ENCODE measurements at places on chromosomes 12 and 14.

DNA sequence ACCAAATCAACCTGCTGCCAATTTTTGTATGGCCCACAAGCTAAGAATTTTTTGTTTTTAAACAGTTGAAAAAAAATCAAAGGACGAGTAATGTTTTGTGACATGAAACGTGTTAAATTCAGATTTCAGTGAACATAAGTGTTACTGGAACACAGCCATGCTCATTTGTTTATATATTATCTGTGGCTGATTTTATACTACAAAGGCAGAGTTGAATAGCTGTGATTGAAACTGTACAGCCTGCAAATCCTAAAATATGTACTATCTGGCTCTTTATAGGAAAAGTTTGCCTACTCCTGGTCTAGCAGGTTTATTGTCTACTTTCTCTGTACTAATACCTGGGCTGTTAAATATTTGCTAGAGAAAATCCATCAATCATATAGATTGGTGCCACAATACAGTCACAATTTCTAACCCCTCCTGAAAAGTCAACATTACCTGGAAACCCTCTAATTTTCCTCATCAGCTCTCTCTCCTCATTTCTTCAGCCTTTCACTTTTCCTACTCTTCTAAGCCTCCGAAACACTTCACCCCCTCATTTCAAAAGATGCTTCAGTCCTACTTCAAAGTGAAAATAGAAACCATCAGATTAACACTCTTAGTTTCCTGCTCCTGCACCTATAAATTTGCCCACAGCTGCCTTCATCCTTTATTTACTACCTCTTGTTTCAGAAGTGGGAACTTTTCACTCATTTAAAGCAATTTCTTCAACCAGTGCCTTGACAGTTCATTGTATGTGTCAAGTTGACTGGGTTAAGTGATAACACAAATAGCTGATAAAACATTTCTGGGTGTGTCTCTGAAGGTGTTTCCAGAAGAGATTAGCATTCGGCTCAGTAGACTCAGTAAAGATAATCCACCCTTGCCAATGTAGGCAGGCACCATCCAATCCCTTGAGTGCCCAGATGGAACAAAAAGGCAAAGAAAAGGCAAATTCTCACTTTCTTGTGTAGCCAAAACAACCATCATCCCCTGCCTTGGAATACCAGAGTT is 18.0 kb upstream of the C2CD5 start:
- DNase-seq, result no peak

GRCh38 chr14:54781961-54782750 is 120.5 kb downstream of the GCH1 start:
- DNase-seq, result no peak

DNA sequence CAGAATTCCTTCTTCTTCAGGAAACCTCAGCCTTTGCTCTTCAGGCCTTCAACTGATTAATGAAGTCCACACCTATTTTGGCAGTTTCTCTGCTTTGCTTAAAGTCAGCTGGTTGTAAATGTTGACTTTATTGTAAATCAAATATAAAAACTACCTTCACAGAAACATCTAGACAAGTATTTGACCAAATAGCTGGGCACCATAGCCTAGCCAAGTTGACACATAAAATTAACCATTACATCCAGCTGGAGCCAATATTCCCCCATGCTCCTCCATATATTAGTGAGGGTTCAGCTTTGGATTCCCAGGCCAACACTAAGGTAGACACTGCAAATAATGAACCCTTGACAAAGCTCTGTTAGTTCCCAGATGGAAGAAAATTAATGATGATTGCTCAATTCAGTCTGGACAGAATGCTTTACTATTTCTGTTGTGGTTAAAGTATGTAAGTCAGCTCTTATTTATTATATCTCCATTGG is 125.5 kb downstream of the ZFP36L1 start:
- DNase-seq, result peak; percentile 21

DNA sequence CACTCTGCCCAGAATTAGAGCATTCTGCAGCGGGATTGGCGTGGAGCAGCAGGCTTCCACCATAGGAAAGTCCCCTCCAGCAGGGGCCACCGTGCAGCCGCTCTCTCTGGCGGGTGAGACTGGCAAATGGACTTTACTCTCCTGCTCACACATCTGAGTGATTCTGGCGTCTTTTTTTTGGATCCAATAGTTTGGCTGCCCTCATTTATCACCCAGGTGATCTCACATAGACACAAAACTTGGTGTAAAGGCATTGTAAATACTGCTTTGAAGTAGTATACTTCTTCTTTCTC is 130.3 kb downstream of the TGFB3 start:
- DNase-seq, result no peak

DNA sequence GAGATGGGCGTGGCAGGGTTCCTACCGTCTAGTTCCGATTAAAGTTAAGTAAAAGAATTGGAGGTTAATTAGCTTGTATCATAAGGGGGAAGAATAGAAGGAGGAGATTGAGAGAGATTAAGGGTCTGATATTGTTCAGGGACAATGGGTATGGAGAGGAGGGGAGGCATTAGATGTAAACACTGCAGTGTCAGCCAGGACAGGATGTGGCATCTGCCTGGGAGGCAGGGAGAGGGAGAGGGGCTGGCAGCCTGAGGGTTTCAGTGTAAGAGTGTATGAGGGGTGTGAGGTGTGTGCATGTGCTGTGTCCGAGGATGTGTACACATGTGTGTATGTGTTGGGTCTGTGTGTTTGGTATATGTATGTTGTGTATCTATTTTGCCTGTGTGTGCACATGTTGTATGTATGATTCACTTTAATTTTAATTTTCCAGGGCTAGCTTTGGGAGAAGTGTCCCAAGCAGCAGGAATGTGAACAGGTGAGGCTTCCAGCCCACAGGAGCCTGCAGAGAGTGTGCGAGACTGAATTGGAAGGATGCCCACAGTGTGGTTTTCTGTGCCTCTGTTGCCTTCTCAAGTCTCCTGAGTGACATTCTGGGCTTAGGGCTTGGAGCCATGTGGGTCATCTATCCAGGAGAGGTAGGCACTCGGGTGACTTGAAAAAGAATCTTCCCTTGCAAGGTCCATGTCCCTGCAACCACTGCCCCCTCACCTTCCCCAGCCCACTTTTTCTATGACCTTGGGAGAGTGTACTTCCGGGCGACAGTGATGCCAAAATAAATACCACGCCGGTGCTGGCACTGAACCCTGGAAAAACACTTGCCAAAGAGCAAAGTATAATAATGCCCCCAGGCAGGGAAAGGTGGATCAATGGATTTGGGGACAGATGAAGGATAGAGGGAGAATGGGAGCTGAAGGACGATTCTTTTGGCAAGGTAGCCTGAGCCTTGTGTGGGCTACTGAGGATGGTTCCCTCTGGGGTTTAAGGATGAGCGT is 36.8 kb upstream of the DCD start:
- DNase-seq, result no peak

DNA sequence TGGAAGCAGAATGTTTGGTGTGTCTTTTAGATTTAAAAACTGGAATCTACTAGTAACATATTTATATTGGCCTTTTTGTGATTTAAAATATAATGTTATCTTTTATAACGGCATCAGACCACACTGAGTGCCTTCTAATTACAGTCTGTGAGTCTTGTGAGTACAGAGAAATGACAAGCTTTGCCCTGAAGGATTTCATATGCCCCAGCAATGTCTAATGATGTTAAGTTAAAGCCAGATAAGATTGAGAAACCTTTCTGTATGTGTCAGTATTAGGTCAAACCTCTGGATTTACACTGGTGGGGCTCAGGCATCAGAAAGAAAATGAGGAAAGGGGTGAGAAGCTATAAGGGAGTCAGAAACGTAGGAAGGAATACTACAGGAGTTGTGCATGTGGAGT is 25.2 kb downstream of the PLEKHA5 start:
- DNase-seq, result no peak

DNA sequence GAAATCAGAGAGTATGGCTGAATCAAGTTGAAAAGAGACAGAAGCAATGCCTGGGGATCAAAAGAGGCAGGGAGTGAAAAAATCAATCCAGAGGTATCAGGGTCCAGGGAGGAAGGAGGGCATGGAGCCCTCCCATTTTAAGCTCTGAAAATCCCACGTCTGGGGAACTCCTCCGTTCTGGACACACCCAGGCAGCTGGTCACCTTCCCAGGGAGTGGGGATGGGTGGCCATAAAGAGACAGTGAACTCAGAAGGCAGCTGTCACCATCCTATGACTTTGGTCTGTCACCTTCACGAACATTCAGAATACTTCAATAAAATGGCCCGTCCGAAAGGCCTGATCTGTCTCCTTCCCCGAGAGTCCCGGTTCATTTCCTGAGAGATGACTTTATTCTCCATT is 71.6 kb downstream of the MAP1LC3B2 start:
- no peak for DNase-seq

- no peak for DNase-seq
Observed at GRCh38 chr14:80809663-80810062, 131.9 kb downstream of the CEP128 start.

DNA sequence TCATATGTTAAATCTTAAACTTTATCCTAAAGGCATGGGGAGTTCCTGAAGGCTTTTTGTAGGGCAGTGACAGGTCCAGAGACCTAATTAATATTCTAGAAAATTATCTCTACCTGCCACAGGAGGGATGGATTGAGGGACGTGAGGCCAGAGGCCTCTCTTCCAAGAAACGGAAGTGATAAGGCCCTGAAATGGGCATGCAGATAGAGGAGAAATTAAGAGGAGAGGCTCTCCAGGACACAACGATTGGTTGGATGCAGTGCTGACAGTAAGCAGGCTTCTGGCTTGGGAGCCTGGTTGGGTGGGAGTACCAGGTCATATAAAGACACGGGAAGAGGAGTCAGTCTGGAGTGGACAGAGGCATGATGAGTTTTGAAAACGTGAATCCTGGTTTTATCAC is 3.1 kb upstream of the BORCS5 start:
- no peak for DNase-seq

DNA sequence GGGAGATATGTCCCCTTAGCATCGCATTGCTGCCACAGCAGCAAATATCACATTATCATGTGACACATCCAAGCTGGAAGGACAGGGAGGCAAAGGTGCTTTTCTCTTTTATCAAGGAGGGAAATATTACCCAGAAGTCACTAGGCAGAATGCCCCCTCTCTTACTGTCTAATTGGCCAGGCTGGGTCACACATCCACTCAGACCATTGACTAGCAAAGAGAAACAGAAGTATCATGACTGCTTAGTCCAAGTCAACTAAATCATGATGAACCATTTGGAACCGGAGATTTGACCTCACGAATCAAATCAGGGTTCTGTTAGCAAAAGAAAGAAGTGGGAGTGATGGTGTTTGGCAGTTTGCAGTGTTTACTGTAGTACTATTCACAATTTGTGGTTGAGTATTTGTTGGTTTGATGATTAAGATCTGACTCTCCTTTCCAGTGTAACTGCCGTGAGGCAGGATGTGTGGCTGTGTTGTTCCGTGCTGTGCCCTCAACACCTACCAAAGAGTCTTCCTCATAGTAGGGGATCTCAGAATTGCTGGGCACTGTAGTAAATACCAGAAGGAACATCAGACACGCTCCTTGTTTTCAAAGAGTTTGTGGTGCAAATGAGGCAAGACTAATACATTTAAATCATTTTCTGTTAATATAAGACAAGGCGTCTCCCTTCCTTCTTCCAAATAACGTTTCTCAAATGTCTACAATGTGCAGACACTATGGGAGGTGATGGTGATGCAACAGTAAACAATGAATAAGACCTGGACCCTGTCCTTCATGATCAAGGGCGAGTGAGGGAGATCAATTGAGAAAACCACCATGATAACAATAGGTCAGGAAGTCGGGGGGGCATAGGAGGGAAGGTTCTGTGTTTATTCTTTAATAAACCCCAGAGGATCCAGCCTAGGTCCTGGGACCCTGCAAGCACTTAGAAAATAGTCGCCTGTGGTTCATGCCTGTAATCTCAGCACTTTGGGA is 194.4 kb upstream of the CRY1 start:
- no peak for DNase-seq

DNA sequence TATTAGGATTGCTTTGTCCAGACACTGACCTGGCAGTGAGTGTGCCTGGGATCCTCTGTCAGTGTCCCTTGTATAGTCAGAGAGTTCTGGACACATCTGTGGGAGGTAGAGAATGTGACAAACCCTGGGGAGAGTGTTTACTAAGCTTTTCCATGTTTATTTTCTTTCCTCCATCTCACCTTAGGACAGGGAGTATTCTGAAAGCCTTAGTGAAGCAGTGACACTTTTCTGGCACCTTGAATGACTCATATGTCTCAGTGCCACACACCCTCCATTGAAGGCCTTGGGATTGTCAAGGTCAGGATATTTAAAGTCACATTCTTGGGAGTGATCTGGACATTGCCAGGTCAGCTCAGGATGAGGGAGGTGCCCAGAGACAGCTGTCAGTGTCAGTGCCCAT is 34.9 kb upstream of the CTDSP2 start:
- no peak for DNase-seq

DNA sequence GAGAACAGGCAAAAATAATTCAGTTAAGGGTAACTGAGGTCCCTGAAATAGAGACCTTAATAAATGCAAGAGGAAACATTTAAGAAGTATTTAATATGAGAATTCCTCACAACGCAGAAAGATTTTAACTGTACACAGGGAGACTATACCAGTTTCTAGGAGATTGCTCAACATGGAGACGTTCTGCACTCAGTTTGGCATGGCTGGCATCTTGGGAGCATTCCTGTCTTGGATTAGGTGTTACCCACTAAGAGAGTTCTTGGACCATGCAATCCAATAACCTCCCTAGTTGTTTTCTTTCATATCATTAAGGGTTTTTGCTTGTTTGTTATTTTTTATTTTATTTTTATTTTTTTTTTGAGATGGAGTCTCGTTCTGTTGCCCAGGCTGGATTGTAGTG is 302.4 kb downstream of the NELL2 start:
- no peak for DNase-seq

DNA sequence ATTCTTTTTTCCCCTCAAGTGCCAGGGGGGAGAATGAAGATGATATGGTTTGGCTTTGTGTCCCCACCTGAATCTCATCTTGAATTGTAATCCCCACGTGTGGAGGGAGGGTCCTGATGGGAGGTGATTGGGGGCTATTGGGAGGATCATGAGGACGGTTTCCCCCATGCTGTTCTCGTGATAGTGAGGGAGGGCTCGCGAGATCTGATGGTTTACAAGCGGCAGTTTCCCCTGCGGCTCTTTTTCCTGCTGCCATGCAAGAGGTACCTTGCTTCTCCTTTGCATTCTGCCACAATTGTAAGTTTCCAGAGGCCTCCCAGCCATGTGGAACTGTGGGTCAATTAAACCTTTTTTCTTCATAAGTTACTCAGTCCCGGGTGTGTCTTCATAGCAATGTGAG is 173.7 kb downstream of the CAND1 start:
- DNase-seq, result no peak

DNA sequence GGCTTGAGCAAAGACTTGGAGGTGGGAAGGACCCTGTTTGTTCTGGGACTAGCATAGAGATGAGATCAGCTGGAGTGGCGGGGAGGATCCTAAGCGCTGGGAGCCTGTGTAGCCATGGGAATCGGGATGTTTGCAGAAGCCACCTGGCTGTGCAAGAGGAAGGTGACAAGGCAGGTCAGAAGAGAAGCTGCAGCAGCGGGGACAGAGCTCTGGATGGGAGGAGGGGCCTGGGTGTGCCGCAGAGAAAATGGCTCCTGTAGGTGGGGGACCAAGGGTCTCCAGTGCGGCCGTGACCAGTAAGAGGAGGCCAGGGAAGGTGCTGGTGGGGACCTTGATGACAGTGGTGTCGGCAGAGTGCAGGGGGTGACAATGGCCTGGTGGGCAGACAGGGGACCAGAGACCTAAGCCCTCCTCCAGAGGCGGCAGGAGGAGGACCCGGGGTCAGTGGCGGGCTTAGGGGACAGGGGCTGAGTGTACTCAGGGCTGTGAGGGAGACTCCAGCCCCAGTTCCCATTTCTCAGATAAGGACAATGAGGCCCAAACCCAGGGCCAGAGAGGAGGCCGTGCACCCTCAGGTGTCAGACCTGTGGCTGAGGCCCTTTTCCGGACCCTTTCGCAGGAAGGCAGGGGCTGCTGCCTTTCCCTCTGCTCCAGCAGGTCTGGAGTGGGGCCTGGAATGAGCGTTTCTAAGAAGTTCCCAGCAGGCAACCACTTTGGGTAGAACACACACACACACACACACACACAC is 206.6 kb upstream of the RTL1 start:
- peak; percentile 34 for DNase-seq

Measured in right atrium auricular region (tissue), 2 donors.